PC-9 (cell line): ENCODE measurements at places on chromosomes 5 and 9.

DNA sequence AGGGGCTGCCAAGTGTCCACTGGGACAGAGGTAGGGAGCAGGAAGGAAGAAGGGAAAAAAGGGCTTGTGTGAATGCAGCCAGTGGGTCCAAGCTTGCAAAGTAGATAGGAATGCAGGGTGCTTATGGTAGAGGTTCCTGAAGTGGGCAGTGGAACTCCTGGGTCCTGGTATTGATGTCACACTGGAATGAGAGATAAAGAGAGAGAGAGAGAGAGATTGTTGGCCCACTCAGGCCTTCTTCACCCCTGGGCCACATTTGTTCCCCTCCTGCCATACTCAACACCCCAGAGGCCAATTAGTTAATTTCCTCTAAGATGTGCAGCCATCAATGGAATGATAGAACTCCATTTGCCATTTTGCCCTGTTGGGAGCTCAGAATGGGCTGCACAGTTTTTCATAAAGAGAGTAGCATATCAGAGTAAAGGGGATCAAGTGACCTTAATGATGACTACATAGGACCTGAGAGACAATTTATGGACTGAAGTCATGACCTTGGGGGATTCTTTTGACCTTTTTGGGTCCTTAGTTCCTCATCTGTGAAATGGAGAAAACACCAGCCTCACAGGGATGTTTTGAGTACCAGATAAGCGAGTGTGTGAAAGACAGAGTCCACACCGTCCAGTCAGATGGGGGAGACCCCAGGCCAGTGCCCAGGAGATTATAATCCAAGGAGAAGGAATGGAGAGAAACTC, 52.9 kb downstream of the PPARGC1B start:
- DNase-seq: no peak

- peak; percentile 60 for DNase-seq
These were observed 33.0 kb downstream of the FKBP15 start for GRCh38 chr9:113187929-113188595.

- peak; percentile 19 for DNase-seq
These were observed 120.7 kb upstream of the PCA3 start for GRCh38 chr9:76643399-76644117.

- no peak for DNase-seq
These were observed 182.8 kb downstream of the CFAP90 start for GRCh38 chr5:7668161-7668560.

GRCh38 chr5:111774525-111774924, 17.5 kb upstream of the NREP start:
- no peak for DNase-seq

DNA sequence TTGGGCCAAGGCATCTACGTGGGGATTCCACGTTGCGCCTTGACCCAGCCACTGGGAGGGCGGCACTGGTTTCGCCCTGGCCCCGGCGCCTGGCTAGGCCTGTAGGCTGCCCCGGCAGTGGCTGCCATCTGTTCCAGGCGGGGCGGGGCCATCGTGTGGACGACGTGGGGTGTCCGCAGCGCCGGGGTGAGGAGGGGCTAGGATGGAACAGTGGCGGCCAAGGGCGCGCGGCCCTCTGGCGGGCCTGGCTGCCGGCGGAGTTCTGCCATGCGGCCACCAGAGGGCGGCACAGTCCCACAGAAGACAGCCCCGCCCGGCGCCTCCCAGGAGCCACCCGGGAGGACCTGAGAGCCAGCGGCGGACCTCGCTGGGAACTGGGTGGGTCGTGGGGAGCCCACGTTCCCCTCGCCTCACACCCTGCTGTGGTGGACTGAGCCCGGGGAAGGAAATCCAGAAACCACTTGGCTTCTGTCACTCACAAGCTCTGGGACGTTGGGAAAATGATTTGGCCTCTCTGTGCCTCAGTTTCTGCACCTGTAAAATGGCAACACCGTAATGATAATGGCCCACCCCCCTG, 22.6 kb upstream of the RAPGEF1 start:
- peak; percentile 75 for DNase-seq

DNA sequence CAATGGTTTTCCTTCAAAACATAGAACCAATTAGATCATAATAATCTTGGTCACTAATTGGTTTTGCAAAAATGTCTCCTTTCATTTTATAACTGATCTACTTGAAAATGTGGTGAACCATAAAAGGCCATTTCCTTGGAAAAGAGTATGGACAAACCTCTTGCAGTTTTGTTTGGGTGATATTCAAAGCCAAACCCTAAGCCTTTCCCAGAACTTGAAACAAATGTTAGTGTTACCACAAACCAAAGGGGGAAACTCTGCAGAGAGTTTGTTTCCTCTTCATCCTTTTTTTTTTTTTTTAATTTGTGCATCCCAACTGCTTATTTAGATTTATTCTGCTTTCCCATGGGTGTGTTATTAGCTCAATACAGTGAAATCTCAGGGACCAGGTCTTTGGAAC, 204.4 kb upstream of the ADAMTSL1 start:
- no peak for DNase-seq

- no peak for DNase-seq
These were observed 15.3 kb downstream of the PCDHGC5 start for GRCh38 chr5:141504216-141504615.

- DNase-seq: no peak
These were observed 1.3 kb upstream of the ITGA1 start for GRCh38 chr5:52786391-52786790.

DNA sequence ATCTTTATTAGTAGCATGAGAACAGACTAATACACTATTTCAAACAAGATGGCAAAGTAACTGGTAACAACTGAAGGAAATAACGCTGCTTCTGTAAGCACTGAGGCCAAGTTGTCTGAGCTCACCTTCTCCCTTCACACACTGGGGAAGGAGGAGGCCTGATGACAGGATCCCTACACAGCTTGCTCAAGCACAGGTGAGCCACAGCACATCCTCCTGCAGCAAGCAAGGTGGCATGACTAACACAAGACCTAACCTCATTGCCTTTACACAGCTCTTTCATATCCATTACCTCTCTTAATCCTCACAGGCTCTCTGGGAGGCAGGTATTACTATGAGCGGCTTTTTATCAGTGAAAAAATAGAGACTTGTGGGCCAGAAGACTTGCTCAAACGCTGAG, 83.3 kb downstream of the ARL15 start:
- no peak for DNase-seq

GRCh38 chr5:107268241-107268640, 402.5 kb downstream of the EFNA5 start:
- no peak for DNase-seq

- no peak for DNase-seq
These were observed 129.1 kb upstream of the FSTL4 start for GRCh38 chr5:133741396-133741795.

- no peak for DNase-seq
These were observed 111.3 kb upstream of the SAP30L start for GRCh38 chr5:154334406-154335064.

- DNase-seq: no peak
These were observed 636.1 kb downstream of the ACTL7B start for GRCh38 chr9:108219664-108220063.

GRCh38 chr5:57695179-57695578, 212.6 kb upstream of the ACTBL2 start:
- DNase-seq: no peak

DNA sequence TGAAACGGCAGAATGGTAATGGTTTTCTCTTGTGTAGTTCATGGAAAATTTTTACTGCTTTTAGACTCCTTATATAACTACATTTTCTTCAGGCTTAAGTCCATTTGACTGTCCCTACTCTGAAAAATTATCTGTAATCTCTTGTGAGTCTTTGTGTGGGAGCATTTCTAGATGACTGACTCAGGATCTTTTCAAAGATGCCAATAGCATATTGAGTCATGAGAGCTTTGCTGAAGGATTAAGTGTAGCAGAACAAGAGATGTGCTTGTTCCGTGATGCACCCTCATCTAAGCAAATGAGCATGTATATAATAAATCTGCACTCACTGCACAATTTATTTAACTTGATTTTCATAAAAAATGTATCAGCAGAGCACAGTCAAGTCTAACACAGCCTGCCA, 298.7 kb upstream of the CDH6 start:
- DNase-seq: no peak

- no peak for DNase-seq
These were observed 17.1 kb downstream of the STRBP start for GRCh38 chr9:123251324-123251723.

DNA sequence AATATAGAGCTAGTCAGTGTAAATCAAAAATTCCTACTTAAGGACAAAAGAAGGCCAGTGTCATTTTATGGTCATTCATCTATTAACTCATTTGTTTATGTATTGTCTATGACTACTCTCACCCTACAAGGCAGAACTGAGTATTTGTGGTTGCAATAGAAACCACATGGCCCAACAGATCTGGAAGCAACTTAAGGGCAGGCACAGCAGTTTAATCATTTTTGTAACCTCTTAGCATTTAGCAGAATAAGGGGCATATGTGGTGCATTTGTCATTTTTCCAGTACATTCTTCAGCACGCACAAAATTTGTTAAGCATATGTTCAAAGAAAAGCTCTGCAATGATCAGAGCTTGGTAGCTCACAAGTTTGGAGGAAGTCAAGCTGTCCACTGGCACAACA, 1.1 kb downstream of the FKBP15 start:
- no peak for DNase-seq

DNA sequence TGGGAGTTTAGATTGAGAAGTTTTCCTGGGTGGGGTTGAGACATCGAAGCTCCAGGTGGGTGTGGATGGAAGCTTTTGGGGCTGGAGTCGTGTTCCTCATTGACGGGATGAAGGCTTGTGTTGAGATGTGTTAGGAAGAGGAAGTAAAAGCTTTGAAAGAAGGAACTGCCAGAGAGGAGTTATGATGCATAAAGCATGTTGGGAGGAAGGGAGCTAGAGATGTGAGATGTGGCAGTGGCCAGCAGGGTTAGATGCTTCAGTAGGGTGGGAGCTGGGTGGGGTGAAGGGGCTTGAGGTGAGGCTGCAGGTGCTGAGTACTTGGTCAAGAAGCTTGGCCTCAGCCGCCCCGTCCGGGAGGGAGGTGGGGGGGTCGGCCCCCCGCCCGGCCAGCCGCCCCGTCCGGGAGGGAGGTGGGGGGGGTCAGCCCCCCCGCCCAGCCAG, 56.7 kb downstream of the HSPA4 start:
- DNase-seq: no peak

- DNase-seq: no peak
These were observed 33.1 kb upstream of the NTRK2 start for GRCh38 chr9:84636436-84636835.

- no peak for DNase-seq
These were observed 43.3 kb downstream of the ZCCHC9 start for GRCh38 chr5:81344736-81345135.

DNA sequence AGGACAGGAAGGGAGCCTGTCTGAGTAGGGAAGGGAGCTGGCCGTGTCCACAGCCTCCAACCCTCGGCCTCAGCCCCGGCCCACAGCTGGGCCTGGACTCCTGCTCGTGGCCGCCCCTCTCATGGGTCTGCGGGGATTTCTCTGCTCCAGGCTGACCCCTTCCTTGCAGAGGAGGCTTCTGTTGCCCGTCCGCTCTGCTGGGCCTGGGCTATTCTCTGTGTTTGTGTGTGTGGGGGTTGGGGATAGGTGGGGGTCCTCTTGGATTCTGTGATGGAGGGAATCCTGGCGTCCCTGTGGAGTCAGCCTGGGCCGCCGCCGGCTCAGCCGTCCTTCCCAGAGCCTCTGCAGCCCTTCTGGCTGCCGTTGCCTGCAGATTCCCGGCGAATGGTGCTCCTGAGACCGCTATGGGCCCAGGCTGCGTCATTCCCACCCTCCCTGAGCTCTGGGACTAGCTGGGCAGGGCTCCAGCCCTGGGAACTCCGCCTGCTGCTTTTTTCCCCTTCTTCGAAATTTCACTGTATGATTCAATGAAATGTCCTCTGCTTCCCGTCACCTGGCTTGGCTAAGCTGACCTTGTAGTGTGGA, 64.2 kb downstream of the FGF18 start:
- DNase-seq: no peak

GRCh38 chr9:105055917-105056316, 128.0 kb upstream of the ABCA1 start:
- DNase-seq: no peak
